NCI-H2107 (cell line): ENCODE measurements at places on chromosomes 16 and 17.

DNA sequence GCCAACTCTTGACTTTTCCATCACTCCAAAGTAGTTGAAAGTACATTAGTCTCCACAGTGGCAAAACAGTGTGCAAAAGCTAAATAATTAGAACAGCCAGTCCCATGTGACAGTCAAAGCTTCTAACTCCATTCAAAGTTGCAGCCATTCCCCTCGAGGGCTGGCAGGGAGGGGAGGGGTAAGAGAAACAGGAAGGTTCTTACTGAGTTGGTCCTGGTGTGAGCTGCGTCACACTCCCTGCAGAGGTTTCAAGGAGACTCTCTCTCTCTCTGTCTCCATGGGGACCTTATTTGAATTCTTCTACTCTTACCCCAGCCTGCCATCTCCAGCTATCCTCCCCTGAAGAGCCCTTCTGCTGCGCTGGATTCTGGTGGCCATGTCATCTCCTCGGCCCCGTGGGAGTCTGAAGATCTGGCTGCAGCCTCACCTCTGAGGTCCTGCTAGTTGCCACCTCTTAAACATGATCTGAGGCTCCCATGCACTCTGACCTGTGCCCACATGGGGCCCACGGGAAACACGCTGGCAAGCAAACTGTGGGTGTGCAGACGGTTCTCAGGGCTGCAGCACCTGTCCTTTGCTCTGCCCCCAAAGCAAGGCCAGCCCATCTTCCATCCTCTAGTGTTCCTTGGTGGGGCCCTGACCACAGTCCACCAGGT, 23.3 kb upstream of the STH start:
- DNase-seq, result no peak

- no peak for DNase-seq
Measured at GRCh38 chr17:72619976-72620650, 472.4 kb downstream of the SLC39A11 start.

DNA sequence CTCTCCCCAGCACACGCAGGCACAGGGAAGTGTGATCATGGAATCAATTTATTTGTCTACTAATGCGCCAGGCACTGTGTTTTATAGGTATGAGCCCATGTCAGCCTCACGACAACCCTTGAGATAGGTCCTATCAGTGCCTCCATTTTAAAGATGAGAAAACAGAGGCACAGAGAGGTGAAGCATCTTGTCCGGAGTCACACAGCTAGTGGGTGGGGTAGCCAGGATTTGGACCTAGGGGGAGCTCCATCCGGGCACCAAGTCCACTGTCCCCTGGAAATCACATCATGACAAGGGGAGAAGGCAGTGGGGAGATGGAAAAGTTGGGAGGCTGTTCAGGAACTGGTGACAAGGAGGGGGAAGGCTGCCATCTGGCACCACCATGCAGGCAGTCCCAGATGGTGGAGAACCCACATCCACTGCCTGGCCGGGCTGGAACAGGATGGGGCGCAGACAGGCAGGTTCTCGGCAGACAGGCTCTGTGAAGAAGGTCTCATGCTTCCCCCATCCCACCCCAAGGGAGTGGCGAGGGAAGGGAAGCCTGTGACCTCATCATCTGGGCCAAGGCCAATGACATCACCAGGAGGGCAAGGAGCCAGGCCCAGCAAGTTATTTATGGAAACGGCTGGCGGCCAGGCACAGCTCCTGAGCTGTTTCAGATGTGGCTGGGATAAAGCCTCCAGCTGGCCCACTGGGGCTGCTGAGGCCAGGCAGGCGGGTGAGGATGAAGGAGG, 126.0 kb upstream of the SDK2 start:
- DNase-seq, result peak; percentile 50

DNA sequence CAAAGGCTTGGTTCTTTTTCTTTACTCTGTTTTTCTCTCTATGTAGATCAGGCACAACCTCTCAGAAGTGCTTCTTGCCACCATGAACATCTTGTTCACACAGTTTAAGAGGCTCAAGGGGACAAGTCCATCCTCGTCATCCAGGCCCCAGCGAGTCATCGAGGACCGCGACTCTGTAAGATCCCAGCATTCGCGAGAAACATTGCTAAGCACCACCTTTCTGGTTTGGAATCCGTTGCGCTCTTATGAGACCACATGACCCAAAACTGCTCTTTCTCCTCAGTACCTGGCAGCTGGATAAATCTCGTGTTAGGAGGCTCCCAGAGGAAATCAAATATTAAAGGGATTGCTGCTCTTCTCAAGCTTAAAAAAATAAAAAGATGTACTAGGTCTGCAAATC, 23.3 kb upstream of the SLC12A3 start:
- no peak for DNase-seq

DNA sequence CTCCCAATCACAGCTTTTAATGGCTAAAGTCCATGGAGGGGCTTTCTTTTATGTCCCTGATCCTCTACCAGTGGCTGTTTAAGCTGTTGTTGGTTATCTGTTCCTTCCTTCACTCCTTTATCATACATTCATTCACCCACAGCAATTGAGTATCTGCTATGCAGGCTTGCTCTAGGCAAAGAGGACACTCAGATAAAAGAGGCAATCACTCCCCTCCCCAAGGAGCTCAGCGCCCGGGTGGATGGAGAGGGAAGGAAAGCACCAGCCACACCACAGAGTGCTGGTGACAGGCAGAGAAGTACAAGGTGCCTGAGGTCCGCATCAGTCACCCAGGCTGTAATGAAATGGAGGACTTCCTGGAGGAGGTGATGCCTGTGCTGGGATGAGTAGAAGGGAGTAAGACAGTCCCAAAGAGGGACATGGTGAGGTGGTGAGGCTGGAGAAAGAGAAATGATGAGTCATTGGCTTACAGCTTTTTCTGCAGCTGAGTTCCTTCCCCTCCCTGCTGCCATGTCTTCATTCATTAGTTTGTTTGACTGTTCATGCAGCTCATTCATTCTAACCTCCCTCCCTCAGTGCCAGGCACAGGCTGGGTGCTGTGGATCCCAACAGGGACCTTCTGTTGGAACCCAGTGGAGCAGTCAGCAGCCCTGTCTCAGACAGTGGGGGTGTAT, 12.8 kb upstream of the NGFR start:
- no peak for DNase-seq

GRCh38 chr16:31083081-31083480, 5.7 kb downstream of the PRSS53 start:
- no peak for DNase-seq
